ENCODE measurements at places on chromosomes 12 and 14.

GRCh38 chr12:15893260-15893659, 11.1 kb downstream of the STRAP start:
- DNase-seq = no peak

GRCh38 chr12:26118308-26118707, 6.5 kb downstream of the BHLHE41 start:
- DNase-seq = no peak

- no peak for DNase-seq
Observed at GRCh38 chr12:27253347-27253746, 9.3 kb downstream of the STK38L start.

- no peak for DNase-seq
Observed at GRCh38 chr12:8493084-8493483, 20.2 kb upstream of the CLEC4D start.

GRCh38 chr12:24027352-24027751, 77.9 kb upstream of the SOX5 start:
- DNase-seq = no peak

GRCh38 chr12:89089264-89089663, 263.0 kb downstream of the DUSP6 start:
- DNase-seq = no peak

- no peak for DNase-seq
Observed at GRCh38 chr14:44112774-44113460, 394.2 kb downstream of the FSCB start.

GRCh38 chr14:31897581-31898186, 179.4 kb upstream of the ARHGAP5 start:
- DNase-seq = no peak

DNA sequence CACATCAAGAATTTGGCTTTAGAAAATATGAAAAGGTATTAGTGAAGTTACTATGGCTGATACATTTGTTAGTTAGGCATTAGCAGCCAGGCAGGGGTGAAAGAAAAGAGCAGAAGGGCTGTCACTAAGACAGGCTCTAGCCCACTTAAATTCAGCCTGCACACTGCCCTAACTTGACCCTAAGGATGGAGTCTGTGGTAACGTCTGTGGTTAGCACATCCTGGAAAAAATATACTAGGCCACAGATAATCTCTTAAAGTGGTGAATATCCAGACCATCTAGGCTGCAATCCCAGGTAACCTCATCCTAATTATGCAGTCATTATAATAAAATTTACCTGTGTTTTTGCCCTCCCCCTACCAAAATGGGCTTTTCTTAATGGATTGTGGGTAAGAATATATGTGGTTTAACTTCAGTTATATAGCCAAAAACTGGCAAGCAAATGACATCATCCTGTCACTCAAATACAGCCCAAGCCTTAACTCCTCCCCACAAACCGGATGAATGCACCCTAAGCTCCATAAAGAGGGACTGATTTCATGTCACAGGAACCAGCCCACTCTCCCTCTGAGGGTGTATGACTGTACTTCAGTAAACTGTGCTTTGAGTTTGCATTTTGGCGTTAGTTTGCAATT, 440.9 kb downstream of the LRFN5 start:
- DNase-seq = no peak

DNA sequence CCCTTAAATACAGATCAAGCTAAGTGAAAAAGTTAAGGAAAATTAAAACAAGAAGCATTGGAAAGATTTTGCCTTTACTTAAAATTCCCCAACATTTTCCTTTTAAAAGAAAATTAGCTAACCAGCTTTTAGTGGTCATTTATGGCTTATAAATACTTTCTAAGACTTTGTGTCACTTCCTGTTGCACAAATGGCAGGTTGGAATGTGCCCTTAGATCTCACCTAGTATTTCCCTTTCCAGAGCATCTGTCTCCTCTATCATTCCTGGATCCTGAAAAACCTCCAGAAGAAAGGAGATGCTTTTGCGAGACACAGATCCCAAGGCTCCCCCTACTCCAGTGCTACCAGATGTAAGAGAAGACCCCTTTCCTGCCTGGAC, 58.3 kb downstream of the ARF6 start:
- DNase-seq = no peak

DNA sequence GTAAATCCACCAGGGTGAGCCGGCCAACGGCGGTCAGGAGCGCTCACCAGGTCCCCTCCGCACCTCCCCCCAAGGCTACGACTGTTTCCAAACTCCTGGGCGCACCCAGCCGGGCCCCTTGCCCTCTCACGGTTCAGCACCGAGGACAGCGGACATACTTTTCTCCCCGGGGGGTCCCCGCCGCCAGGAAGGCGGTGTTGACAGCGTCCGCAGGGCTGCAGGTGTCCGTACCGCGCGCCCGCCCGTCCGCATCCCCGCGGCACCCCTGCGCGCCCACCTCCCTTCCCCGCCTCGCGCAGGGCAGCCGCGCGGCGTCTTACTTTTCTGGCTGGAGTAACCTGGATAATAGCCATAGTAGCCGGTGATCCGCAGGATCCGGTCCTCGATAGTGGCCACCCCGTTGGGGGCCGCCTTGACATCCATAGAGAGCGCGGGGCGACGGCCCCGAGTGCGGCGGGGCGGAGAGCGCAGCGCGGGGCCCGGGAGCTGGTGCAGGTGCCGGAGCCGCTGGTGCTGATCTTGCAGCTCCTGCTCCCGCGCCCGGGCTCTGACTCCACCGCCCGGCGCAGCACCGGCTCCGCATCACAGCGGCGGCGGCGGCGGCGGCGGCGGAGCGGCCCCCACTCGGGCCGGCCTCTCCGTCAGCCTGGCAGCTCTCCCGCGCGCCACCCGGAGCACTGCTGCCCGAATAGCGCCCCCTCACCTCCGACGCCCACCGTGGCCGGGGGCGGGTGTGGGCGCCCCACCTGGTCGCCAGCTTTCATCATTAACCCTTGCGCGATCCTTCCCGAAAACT, at the start of gene SLC35F4:
SLC35F4 (minus strand) TSS at position 690 of the 796 bp plus-strand sequence.
- no peak for DNase-seq

- no peak for DNase-seq
Observed at GRCh38 chr14:105701456-105702274, 175.3 kb downstream of the TMEM121 start.

Data from SJSA1 (cell line).